ENCODE measurements at places on chromosomes 16 and 17.

DNA sequence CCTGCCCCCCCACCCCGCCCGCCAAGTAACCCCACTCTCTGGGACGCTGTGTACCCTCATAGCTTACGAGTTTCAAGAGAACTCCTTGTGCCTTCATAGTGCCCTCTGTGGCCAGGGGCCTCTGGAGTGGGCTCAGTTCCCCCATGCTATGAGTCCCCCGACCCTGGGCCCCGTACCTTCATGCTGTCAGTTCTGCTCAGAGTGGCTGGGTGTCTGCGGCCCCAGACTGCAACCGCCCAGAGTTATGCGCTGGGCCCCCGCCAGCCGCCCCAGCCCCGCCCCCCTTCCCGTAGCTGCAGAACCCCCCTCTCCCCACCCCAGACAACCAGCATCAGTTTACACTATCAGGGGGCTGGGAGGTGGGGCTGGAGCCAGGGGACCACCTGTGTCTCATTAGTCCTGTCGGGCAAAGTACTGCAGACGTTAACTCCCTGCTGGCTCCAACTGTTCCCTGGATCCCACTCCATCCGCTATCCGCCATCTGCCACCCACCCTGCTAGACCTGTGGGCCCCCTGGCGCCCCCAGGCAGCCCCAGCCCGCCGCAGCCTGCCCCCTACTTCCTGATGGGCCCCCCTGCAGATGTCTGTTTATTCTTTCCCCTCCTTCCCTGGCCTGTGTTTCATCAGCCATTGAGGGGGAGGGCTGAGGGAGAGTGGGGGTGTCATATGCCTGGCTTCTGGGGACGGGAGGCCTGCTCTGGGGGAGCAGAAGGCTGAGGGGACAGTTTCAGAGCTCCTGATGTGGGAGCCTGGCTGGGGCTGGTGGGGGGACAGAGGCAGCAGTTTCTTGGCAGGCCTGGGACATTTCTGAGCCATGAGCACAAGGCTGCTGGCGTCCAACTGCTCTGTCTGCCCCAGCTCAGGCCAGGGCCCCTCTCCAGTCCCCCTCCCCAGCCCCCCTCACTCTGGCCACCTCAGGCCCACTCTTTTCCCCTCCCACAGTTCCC lies at the start of gene MFAP4:
Gene MFAP4 (minus strand): TSS at position 217 of the 947 bp plus-strand sequence. CDS start 35 bp downstream, at position 182.
- DNase-seq, result no peak

- DNase-seq, result no peak
Observed at GRCh38 chr16:12515746-12516145, 287.9 kb downstream of the CPPED1 start.

DNA sequence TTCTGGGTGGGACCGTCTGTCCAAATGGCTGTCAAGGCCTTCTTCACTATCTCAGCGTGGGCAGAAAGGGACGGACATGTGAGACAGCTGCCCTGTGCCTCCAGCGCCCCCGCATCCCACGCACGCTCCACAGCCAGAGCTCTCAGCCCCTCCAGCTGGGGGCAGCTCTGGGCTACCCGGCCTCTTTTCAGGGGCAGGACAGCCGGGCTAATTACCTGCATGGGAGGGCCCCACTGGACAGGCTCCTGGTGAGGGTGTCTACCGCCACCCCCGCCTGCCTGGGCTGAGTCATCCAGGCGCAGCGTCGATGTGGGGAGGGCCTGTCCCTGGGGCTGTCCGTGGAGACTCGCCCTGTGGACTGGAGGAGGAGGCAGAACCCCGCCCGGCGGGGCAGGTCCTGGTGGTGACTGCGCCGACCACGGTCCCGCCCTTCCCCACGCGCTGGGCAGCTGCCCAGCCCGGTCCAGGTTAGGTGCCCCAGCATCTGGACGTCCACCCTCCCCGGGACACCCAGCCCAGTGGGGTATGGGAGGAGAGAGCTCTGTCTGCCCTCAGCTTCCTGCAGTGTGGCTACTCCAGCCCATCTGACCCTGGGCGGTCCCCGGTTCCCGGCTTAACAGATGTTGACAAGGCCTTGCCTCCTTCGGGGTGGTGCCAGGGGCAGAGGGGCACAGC lies 5.9 kb upstream of the METRNL start:
- DNase-seq, result peak; percentile 66

DNA sequence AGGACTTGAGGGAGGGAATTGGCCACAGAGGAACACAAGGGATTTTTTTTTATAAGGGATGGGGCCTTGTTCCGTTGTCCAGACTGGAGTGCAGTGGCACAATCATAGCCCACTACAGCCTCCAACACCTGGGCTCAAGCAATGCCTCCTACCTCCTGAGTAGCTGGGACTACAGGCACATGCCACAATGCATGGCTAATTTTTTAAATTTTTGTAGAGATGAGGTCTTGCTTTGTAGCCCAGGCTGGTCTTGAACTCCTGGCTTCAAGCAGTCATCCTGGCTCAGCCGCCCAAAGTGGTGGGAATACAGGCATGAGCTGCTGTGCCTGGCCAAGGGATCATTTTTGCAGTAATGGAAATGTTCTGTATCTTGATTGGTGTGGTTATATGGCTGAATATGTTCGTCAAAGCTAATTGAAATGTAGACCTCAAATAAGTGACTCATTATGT lies 56.9 kb downstream of the VMP1 start:
- DNase-seq, result no peak

- no peak for DNase-seq
Observed at GRCh38 chr17:8700546-8700945, 44.1 kb downstream of the CCDC42 start.

GRCh38 chr16:87075319-87075860 lies 241.8 kb downstream of the C16orf95 start:
- DNase-seq, result peak; percentile 4

DNA sequence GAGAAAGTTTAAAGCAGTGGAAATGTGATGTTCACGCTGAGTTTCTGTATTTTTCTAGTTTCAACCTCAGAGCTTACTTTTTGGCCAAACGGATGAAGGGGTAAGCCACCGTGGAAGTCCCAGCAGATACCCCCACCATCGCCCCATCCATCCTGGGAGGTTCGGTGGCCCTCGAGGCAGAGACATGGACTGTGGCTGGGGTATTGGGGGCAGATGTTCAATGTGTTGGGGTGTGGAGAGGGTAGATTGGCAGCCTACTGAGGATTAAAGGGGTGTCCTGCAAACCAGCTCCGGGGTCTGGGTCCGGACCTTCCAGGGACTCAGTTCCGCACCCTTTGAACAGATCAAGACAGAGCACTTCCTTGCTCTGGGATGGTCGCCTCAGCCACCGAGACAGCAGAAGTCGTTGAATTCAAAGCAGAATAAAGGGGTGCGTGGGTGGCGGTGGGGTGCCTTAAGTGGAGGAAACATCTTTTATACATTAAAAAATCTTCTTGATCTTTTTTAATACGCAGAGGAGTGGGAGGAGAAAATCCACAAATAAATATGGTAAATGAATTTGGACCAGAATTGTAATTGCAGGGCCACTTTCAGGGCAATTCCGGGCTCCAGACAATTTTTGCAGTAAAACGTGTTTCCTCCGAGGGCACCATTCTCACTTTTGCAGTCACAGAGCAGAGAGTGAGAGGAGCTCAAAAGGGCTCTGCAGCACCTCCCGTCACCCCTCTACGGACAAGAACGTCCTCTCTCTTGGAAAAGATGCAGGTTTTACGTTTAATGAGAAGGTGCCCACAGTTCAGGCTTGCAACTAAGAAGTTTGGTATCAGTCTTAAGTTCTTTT lies 8.2 kb upstream of the CBX8 start:
- no peak for DNase-seq

DNA sequence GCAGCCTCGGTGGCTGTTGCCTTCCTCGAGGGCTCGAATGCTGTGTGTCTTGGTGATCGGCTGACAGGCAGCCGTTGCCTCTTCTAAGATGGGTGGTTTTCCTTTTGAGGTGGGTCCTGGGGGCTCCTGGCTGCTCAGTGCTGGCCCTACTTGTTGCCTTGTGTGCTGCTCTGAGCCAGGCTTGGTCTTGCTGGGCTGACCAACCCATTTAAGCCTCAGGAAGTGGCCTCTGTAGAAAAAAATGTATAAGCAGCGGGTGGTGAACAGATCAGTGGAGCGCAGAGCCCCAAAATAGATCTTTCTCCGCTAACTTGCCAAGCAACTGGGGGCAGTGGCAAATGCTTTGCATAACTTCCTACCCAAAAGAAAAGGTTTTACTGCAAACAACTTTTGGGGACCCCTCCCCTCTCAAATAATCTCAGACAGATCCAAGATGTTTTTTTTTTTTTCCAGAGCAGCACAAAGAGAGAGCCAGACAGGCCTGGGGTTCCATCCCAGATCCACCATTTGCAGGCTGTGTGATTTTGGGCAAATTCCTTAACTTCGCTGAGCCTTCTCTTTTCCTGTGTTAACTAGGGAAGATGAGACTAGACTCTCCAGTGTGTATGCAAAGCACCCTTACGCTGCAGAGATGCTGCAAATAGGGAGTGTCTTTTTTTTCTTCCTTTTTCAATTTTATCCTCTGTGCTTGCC lies 42.5 kb downstream of the PLCG2 start:
- no peak for DNase-seq

GRCh38 chr17:41496803-41497484 lies 7.2 kb upstream of the KRT36 start:
- DNase-seq, result peak; percentile 60

Measured in pancreas (tissue), 10 donors.